ENCODE measurements at places on chromosomes 3 and 15.

- no peak for DNase-seq
Observed at GRCh38 chr3:107082527-107082926, 294.7 kb upstream of the CCDC54 start.

DNA sequence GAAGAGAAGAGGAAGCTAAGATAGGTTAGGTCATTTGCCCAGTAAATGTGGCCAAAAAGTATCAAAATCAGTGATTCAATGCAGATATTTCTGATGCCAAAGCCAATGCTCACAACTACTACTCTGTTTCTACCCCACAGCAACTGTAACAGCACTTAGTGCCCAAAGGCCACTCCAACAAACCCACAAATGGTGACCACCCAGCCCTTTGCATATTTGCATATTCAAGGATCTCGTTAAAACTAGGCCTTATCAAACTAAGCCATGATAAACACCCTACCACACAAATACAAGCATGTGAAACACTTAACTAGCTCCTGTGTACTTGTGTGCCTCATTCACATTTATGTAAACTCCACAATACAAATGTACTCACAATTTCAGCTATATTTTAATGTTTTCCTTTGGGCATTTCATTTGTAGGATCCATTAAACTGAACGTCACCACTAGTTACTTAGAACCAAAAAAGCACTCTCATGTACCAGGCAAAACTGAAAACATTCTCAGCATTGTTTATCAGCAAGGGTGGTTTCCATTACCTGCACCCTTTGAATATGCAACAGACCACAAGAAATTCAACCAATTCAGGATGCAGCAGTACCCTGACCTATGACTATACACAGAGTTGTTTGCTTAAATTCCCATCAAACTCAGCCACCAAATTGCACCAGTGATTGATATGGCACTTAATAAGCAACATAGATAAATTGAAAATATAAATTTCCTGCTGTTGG lies 111.2 kb upstream of the STT3B start:
- no peak for DNase-seq

GRCh38 chr15:77695548-77695947 lies 62.8 kb upstream of the LINGO1 start:
- no peak for DNase-seq

DNA sequence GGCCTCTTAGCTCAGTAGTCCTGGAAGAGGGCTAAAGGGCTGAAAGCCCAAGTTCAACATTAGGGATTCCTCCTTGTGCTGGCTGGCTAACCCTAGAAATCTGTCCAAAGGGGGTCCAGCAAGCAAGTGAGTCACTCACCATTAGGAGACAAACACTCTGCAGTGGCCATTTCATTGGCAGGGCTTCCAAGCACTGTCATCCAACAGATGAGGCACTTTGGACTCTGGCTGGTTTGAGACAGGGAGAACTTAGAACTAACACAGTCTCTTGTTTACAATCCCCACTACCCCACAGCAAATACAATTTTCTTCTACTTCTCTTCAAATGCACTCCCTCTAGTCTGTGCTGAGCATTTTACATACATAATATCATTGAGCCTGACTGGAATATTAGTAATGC lies 10.1 kb upstream of the WNT5A start:
- DNase-seq: no peak

DNA sequence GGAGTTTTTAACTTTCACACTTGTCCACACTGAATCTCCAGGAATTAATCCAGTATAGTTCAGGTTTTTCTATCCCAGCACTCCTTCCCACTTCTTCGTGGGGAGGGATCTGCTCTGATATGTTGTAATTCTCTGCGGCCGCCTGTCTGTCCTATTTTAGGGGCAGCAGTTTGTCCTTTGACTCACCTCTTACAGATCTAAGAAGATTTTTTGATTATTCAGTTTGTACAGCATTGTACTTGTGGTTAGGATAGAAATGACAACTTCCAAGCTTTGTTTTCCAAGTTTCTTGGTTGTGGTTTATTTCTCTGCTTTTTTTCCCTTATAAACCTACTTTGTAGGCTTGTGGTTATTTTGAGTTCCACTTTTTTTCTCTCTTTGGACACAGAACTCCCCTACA lies 601.7 kb downstream of the SI start:
- DNase-seq: no peak

DNA sequence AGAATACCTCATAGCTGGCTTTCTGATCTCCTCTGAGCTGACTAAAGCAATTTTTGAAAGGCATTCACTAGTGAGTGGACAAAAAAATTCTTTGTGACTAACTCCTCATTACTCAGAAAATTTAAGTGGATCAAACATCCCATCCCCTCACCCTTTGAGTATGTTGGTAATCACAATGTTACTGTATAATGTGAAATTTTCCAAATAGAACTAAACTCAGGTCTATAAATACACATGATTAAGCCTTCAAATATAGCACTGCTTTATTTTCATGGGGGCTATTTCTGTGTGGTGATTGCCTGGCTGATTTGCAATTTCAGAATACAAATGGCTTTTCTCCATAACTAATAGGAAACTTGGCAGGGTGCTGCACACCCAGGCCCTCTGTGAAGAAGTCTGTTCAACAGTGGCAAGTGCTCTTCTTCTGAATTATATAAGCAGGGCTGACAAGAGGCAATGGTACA lies 45.9 kb upstream of the ACTC1 start:
- no peak for DNase-seq

DNA sequence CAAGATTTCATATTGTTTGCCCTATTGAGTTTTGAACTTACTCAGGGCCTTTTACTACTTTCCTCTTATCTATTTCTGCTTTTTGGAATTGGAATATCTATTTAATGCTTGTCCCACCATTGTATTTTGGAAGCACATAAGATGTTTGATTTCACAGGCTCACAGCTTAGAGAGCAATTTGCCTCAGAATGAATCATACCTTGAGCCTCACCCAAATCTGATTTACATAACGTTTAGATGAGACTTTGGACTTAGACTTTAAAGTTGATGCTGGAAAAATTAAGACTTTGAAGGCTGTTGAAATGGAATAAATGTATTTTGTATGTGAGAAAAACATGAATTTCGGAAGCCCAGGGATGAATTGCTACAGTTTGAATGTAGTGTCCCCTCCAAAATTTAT lies 458.9 kb downstream of the CNTN6 start:
- no peak for DNase-seq

- no peak for DNase-seq
Observed at GRCh38 chr3:177448987-177449359, 251.7 kb upstream of the TBL1XR1 start.

DNA sequence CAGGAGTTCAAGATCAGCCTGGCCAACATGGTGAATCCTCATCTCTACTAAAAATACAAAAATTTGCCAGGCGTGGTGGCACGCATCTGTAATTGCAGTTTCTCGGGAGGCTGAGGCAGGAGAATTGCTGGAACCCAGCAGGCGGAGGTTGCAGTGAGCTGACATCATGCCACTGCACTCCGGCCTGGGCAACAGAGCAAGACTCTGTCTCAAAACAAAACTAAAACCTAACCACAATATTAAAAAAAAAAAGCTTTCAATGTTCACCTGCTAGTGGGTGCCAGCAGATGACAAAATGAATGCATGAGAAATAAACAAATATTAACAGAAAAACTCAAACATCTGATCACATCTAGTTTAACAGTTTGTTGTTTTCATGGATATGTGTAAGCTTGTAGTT lies 9.0 kb downstream of the SLC24A1 start:
- DNase-seq: no peak

GRCh38 chr3:159818399-159818798 lies 170.2 kb upstream of the IL12A start:
- no peak for DNase-seq

DNA sequence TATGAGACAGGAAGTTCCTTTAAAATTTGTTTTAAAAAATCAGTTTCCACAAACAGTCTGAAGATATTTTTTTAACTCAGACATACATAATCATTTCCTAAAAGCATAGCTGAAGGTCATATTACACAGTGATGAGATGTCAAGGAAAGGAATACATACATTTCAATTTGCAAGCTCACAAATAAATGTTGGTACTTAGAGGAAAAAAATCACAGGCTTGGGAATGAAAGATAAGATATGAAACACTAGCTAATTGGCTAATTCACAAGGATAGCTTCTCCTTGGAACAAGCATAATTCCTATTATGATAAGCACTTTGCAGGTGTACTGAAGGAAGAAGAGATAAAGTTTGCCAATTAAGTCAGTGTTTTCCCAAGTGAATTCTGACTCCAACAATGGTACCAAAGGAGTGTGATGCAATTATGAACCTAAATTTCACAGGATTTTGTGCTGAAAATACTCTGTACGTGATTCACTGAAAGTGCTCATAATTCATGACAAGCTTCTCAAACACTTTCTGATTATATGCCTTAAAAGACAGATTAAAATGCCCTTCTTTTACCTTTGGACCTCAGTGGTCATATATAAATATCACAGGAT lies 112.4 kb downstream of the FRMD5 start:
- no peak for DNase-seq

GRCh38 chr3:133857767-133858166 lies 37.9 kb downstream of the RAB6B start:
- no peak for DNase-seq

GRCh38 chr3:120569222-120570057 lies 26.7 kb upstream of the NDUFB4 start:
- DNase-seq: no peak

GRCh38 chr3:43289401-43289800 lies 3.1 kb downstream of the SNRK start:
- no peak for DNase-seq

DNA sequence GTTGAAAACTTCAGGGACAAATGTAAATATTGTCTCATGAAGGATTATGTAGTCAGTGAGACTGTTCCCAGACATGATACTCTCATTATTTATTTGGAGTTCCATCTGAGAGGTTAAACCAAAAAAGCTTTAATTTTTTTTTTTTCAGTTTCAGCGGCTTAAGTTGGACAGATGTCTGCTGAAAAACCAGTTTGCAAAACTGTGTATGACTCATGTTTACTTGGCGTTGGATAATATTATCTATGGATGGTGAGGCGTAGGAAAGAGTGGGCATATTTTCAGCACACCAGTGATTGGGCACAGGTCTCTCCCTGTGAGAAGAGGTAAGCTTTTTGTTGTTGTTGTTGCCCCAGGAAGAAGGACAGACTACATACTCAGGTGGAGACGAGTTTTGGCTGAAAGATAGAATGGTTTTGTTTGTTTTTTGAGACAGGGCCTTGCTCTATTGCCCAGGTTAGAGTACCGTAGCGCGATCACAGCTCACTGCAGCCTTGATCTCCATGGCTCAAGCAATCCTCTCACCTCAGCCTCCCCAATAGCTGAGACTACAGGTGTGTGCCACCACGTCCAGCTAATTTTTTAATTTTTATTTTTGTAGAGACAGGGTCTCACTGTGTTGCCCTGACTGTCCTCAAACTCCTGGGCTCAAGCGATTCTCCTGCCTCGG lies 16.4 kb upstream of the ANXA2 start:
- no peak for DNase-seq

GRCh38 chr15:25862071-25862471 lies 1.1 kb downstream of the ATP10A start:
- no peak for DNase-seq

- DNase-seq: no peak
Observed at GRCh38 chr3:179503640-179504039, 52.4 kb upstream of the GNB4 start.

GRCh38 chr3:188052169-188053035 lies 101.6 kb upstream of the LPP start:
- DNase-seq: no peak

DNA sequence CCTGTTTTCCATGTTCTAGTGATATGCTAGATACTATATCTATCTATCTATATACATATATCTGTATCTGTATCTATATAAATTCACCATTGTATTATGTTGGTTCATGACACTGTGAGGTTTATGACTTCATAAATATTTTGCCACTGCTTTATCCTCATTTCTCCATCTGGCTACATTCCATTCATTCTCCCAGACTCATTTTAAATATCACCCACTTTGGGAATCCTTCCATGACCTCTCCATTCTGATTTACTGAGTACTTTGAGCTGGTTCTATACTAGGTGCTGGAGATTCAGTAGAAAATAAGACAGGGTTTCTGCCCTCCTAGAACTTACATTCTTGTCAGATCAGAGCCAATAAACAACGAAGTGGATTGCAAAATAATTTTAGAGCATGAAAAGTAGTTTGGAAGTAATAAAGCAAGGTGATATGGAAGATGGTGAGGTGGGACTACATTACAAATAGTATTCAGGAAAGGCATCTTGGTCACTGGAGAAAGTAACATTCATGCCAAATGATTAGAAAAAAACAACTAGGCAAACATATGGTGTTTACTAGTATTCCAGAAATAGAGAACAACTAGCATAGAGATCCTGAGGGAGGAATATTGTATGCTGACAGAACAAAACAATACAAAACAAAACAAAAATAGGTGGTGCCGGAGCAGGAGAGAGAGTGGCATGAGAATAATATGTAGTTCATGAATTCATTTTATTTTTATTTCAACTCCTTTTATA lies 11.6 kb upstream of the PLSCR4 start:
- no peak for DNase-seq

- no peak for DNase-seq
Observed at GRCh38 chr3:53028641-53029040, 17.2 kb downstream of the SFMBT1 start.

- DNase-seq: no peak
Observed at GRCh38 chr3:186280737-186281136, 81.3 kb downstream of the DGKG start.

- no peak for DNase-seq
Observed at GRCh38 chr15:82871358-82871757, 61.9 kb downstream of the WHAMM start.

GRCh38 chr3:64094713-64095079 lies 71.4 kb upstream of the PSMD6 start:
- no peak for DNase-seq

DNA sequence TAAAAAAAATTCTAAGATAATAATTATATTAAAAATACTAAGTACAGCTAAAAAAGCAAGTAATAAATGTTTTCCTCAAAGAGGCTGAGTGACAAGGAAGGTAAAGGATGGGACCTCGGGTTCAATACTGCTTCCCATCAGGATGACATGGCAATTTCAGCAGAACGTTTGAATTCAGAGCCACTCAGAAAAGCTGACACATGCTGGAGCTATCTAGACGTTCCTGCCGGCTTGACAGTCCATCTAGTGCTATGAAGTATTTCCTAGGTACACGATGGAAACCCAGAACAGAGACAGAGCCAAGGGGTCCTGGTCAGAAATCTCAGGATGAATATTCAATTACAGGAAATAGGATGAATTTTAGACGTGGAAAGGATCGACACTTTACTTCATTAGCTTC lies 361.8 kb downstream of the FGF12 start:
- DNase-seq: no peak

DNA sequence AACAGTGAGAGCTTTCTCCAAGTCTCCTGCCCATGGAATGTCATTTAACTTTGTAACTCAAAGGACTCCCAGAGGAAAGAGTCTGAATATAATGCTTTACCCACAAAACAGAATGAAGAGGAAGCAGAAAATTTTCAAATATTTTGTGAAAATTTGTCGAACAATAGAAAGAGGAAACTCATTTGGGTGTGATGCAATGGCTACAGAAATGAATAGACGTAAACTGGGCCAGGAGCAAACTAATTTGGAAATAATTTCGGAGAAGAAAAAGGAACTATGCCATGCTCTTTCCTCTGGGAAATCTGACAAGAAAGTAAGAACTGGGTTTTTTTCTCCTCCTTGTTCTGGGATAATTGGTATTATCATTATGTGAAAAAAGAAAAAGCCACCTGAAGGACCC lies 11.2 kb upstream of the SUMF1 start:
- no peak for DNase-seq

- DNase-seq: no peak
Observed at GRCh38 chr3:11513817-11514135, 129.9 kb downstream of the VGLL4 start.
